Activated CD8-positive, alpha-beta memory T cell treated with anti-CD3 and anti-CD28 coated beads, Interleukin-2, amount 10 ng/mL, durations not matched to agents 7 days and 5 days (primary cell): ENCODE measurements at places on chromosomes 6 and 20. TPM values are rescaled to one million over a fixed set of nuclear protein-coding genes. Genes with fewer than 3 reads are reported as not detected.

Gene NFATC2
- 39.9 TPM for total RNA-seq

Gene CDC5L
- 22.2 TPM for total RNA-seq

Gene TUBB2B
- not detected for total RNA-seq

Gene DIDO1
- total RNA-seq, result 64.6 TPM

Gene GPX6
- total RNA-seq, result not detected

Gene KCNQ2
- not detected for total RNA-seq

Gene IL17A
- total RNA-seq, result not detected

Gene C6orf163
- 1.7 TPM for total RNA-seq

GRCh38 chr6:157741948-157742556 is 81.0 kb upstream of the SNX9 start:
- no peak overlapping the region for H3K27ac ChIP-seq
- peaks cover 26% of the 10 kb centered on the region for H3K27me3 ChIP-seq
- no peak for DNase-seq
- H3K4me1 ChIP-seq, result no peaks in the 10 kb centered on the region

DNA sequence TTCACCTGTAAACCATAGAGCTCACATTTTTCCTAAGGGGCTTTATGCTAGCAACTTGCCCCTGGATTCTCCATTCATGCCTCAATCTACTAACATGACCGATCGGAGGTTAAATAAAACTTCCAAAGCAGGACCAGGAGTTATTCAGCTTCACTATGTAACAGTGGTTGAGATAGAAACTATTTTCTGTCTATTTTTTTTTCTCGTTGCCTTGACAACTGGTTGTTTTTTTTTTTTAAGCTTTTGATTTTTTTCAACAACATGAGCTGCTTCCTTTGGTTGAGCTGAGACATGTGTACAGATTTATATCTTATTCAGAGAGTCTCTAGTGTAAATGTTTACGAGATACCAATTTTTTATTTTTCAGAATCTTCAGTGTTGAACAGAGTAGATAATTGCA is 85.7 kb downstream of the SHLD1 start:
- peaks cover 12% of the 10 kb centered on the region for H3K4me1 ChIP-seq
- H3K27ac ChIP-seq, result no peak overlapping the region
- H3K4me3 ChIP-seq, result no peak overlapping the region
- H3K27me3 ChIP-seq, result peaks cover 4% of the 10 kb centered on the region
- DNase-seq, result no peak
- H3K36me3 ChIP-seq, result peaks cover 8% of the 10 kb centered on the region

DNA sequence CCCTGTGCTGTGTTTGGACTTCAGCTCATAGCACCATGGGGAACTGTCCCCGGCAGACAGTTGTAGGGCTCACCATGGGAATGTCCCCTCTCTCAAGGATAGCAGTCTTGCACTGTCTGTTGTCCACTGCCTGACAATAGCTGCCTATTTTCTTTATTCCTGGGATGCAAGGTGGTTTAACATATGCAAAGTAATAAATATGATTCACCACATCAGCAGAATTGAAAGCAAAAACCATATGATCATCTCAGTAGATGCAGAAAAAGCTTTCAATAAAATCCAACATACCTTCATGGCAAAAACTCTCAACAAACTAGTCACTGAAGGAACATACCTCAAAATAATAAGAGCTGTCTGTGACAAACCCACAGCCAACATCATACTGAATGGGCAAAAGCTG is 13.5 kb upstream of the LRP11 start:
- H3K27me3 ChIP-seq, result peaks cover 74% of the 10 kb centered on the region
- no peaks in the 10 kb centered on the region for H3K4me1 ChIP-seq
- H3K4me3 ChIP-seq, result no peak overlapping the region
- no peaks in the 10 kb centered on the region for H3K36me3 ChIP-seq

GRCh38 chr6:69880601-69881000 is 14.2 kb downstream of the COL19A1 start:
- H3K4me1 ChIP-seq, result peaks cover 3% of the 10 kb centered on the region
- H3K27ac ChIP-seq, result no peak overlapping the region
- no peaks in the 10 kb centered on the region for H3K36me3 ChIP-seq
- no peak overlapping the region for H3K4me3 ChIP-seq

- no peaks in the 10 kb centered on the region for H3K36me3 ChIP-seq
- H3K4me1 ChIP-seq, result no peaks in the 10 kb centered on the region
- DNase-seq, result no peak
- H3K4me3 ChIP-seq, result no peak overlapping the region
Observed at GRCh38 chr20:33437141-33437911, 6.2 kb downstream of the SNTA1 start.

- no peaks in the 10 kb centered on the region for H3K27me3 ChIP-seq
- DNase-seq, result no peak
- H3K27ac ChIP-seq, result no peak overlapping the region
- no peak overlapping the region for H3K4me3 ChIP-seq
Observed at GRCh38 chr20:18628330-18628920, 40.6 kb downstream of the DTD1 start.

GRCh38 chr6:116251568-116252384 is 2.1 kb downstream of the TSPYL4 start:
- H3K4me3 ChIP-seq, result peak overlapping the region; percentile 49
- DNase-seq, result no peak
- peaks cover 31% of the 10 kb centered on the region for H3K4me1 ChIP-seq
- H3K27ac ChIP-seq, result no peak overlapping the region
- H3K36me3 ChIP-seq, result peaks cover 10% of the 10 kb centered on the region

- no peak for DNase-seq
- no peaks in the 10 kb centered on the region for H3K27me3 ChIP-seq
- no peaks in the 10 kb centered on the region for H3K4me1 ChIP-seq
Observed at GRCh38 chr6:22368794-22369193, 72.0 kb upstream of the PRL start.

DNA sequence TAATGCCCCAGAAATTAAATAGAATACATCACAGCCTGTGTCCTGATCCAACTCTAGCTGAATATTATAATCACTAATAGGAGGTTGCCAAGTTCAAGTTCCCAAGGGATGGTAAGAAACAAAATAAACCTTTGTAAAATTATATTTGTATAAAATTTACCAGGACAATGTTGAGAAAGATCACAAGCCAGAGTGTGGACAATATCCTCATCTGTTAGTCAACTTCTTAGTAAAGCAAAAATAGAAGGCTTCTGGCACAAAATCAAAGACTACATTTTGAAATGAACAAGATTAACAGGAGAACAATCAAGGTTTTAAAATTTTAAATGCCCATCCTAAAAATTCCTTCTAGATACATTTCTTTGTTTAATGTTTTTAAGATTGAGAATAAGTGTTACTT is 290.4 kb upstream of the HSF2 start:
- no peaks in the 10 kb centered on the region for H3K36me3 ChIP-seq
- no peaks in the 10 kb centered on the region for H3K4me1 ChIP-seq
- H3K27ac ChIP-seq, result no peak overlapping the region
- no peak for DNase-seq
- no peak overlapping the region for H3K4me3 ChIP-seq

- H3K4me1 ChIP-seq, result no peaks in the 10 kb centered on the region
- no peak for DNase-seq
- H3K4me3 ChIP-seq, result no peak overlapping the region
- no peaks in the 10 kb centered on the region for H3K36me3 ChIP-seq
- no peak overlapping the region for H3K27ac ChIP-seq
Observed at GRCh38 chr6:126963077-126963809, 155.2 kb upstream of the RSPO3 start.

DNA sequence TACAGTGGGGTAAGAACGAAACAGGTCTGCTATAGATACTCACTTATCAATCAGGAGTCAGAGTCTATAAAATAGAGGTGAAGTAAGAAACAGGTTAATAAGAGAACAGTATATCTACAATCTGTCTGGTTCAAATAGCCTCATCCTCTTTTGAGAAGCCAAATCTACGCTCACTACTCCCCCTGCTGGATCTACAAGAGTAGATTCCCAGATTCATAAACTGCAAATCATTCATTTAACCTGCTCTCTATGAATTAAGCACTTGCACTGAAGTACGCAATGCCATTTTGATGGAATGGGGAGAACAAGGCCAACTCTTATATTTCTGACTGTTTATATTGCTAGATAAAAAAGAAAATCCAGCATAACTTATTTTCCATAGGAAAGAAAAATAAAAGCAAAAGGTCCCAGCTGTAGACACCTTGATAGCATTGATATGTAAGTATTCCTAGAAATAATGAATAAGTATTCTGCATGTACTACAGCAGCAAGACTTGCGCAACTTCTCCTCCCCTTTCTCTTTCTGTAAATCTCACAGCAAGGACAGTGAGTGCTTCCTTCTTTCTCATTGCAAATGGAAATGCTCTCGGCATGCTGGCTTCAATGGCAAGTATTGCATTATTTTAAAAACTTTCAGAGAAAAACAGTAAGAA is 92.3 kb downstream of the RFX6 start:
- no peak overlapping the region for H3K27ac ChIP-seq
- H3K36me3 ChIP-seq, result no peaks in the 10 kb centered on the region
- H3K4me1 ChIP-seq, result no peaks in the 10 kb centered on the region
- no peaks in the 10 kb centered on the region for H3K27me3 ChIP-seq

GRCh38 chr6:155461556-155461955 is 5.9 kb upstream of the NOX3 start:
- H3K36me3 ChIP-seq, result no peaks in the 10 kb centered on the region
- peaks cover 29% of the 10 kb centered on the region for H3K27me3 ChIP-seq
- H3K4me1 ChIP-seq, result no peaks in the 10 kb centered on the region
- no peak overlapping the region for H3K4me3 ChIP-seq

GRCh38 chr6:27829453-27830211 is 82.6 kb downstream of the OR2B2 start:
- H3K27me3 ChIP-seq, result no peaks in the 10 kb centered on the region
- peak overlapping the region; percentile 82 for H3K4me3 ChIP-seq
- DNase-seq, result no peak
- peaks cover 15% of the 10 kb centered on the region for H3K36me3 ChIP-seq

DNA sequence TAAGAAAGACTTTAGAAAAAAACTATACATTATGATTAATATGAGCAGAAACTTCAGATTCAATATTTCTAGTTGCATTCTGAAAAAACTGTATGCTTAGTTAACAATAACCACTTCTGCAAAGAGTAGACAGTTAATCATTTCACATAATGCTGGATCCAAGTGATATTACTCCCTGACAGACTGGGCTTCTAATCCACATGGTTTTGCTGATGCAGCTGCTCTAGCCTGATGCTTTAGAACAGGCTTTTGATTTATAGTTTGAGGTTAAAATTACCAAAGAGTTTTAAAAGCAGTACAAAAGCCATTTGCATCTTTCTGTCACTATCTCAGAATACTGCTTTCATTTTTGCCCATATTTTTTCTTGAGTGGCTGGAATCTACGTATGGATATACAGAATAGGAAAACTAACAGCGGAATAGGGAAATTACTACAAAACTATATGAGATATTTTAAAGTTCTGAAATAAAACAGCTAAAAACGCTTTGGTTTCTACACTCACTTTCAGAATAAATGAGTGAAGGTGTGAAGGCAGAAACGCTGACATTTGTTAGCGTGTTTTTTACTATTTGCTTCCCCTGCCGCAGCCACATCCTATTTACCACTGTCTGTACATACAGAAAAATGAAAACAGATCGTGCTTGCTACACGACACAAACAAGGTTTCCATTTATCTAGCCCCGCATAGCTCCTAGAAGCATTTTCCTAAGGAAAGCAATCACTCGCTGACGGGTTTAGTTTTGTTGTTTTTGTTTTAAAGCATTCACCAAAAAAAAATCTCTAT is 61.7 kb downstream of the METTL24 start:
- H3K4me1 ChIP-seq, result peaks cover 19% of the 10 kb centered on the region
- no peaks in the 10 kb centered on the region for H3K36me3 ChIP-seq
- H3K27me3 ChIP-seq, result peaks cover 45% of the 10 kb centered on the region

DNA sequence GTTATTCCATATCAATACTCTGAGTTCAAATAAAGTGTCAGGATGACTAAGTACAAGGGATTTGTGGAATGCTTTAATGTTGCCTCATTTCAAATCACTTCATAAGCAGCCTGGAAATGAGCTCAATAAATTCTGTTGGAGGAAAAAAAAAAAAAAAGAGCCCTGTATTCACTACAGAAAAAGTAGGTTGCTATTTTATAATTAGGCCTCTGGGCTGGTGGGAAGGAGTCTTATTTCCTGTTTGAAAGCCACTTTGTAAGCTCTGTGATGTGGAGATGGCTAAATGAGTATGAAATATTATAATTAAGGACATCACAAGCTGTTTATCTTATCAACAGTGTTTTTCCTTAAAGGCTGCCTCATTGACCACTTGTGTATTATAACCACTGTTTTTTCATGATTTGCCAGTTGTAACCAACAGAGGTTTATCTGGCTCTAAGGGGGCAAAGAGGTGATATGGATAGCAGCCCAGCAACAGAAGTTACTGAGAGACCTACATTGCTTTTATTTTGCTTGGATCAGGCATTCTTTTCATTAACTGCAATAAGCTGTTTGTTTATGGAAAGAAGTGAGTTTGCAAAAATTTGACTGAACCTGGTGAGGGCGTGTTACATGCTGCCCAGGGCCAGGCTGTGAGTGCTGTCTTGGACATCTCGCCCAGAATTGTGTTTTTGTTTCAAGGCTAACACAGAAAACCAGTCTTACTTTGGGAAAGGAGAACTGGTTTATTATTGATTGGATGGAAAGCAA is 563.3 kb upstream of the MAP3K7 start:
- DNase-seq, result no peak
- H3K27ac ChIP-seq, result no peak overlapping the region
- no peaks in the 10 kb centered on the region for H3K27me3 ChIP-seq
- H3K4me1 ChIP-seq, result no peaks in the 10 kb centered on the region
- H3K4me3 ChIP-seq, result no peak overlapping the region

GRCh38 chr6:10383331-10384090 is 31.4 kb downstream of the TFAP2A start:
- H3K4me1 ChIP-seq, result no peaks in the 10 kb centered on the region
- DNase-seq, result no peak
- peaks cover 80% of the 10 kb centered on the region for H3K27me3 ChIP-seq
- peak overlapping the region; percentile 11 for H3K27ac ChIP-seq
- peaks cover 14% of the 10 kb centered on the region for H3K36me3 ChIP-seq

DNA sequence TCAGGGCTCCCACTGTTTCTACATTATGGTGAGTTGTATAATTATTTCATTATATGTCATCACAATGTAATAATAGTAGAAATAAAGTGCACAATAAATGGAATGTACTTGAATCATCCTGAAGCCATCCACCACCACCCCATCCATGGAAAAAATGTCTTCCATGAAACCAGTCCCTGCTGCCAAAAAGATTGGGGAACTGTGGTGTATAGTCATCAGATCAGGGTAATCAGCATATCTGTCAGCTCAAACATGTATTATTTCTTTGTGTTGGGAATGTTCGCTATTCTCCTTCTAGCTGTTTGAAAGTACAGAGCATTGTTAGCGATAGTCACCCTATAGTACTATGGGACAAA is 33.8 kb upstream of the SLC22A23 start:
- no peak overlapping the region for H3K27ac ChIP-seq
- H3K4me1 ChIP-seq, result no peaks in the 10 kb centered on the region
- DNase-seq, result no peak
- H3K27me3 ChIP-seq, result peaks cover 11% of the 10 kb centered on the region

GRCh38 chr6:40695750-40696415 is 108.7 kb upstream of the LRFN2 start:
- H3K36me3 ChIP-seq, result no peaks in the 10 kb centered on the region
- no peaks in the 10 kb centered on the region for H3K4me1 ChIP-seq
- no peak for DNase-seq
- peaks cover 7% of the 10 kb centered on the region for H3K27me3 ChIP-seq
- no peak overlapping the region for H3K4me3 ChIP-seq

DNA sequence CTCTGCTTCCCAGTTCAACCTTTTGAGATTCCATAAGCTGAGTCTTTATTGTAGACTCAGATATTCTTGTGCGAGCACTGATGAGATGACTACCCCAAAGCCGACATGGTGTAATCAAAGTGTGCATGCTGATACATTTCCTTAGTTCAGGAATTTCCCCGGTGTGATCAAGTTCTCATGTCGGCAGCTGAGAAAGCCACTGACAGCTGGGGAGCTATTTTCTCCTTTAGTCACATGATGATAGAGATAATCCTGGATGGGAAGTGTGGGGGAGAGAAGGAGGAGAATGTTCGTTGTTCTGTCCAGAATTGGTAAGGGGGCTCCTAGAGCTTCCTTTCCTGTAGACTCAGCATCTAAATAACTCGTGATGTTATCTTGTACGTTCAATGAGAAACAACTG is 7.7 kb upstream of the CAP2 start:
- H3K36me3 ChIP-seq, result no peaks in the 10 kb centered on the region
- no peak for DNase-seq
- no peak overlapping the region for H3K27ac ChIP-seq
- no peak overlapping the region for H3K4me3 ChIP-seq
